NCI-H2081 (cell line): ENCODE measurements at places on chromosomes 7 and 10.

- peak; percentile 80 for DNase-seq
These were observed 86.2 kb upstream of the ANLN start for GRCh38 chr7:36303202-36304098.

GRCh38 chr10:31261511-31262311, 57.3 kb upstream of the ZEB1 start:
- no peak for DNase-seq

DNA sequence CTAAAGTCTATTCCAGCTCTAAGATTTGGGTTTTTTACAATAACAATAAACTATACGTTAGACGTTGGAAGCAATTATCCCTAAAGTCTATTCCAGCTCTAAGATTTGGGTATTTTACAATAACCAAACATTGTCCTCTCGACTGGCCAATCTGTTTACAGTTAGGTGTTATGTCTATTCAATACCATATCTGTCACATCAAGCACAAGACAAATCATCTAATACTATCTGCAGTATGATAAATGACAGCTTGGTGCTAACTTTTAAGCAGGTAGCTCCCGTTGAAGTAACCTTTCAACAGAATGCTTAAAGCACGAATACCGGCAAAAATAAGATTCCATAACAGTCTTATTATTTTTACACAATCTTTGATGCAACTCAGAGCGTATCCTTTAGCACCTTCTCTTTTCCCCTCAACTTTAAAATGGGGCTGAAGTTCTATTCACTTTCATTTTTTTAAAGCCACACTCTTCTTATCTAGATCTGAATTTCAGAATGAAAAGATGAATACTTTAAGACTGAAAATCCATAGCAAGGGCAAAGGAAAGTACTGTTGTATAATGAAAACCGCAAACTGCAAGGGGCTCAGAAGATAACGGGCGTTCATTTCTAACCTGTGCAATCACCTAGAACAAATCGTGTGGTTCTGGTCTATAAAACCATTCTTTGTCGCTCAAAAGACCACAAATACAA, 925 bp downstream of the H2AZ2 start:
- DNase-seq, result no peak

DNA sequence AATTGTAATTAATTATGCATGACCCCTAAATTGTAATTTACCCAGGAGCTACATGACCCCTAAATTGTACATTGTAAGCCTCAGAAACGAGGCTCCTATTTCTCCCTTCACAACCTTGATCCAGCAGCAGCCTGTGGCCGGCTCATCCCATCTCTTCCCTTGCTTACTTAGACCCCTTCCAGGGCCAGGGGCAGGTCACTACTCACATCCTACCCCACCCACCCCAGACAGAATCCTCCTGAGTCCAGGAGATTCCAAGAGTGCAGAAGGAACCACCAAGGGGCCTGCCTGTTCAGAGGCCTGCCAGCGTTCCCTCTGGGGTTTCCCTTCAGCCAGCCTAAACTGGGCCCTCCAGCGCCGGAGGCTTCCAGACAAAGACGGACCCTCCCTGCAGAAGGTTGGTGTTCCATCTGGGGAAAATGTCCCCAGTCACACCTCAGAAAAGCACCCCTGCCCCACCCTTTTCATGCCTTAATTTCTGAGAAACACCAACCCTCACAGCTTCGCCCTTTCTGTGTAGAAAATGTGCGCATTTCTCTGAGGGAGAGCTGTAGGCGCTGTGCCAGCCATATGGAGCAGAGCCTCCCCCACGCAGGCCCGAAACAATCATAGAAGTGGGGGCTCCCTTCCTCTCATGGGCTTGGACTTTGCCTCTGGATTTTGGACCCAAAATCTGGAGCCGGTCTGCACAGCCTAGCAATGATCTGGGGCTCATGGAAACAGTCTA, 19.2 kb downstream of the LEP start:
- DNase-seq, result no peak

DNA sequence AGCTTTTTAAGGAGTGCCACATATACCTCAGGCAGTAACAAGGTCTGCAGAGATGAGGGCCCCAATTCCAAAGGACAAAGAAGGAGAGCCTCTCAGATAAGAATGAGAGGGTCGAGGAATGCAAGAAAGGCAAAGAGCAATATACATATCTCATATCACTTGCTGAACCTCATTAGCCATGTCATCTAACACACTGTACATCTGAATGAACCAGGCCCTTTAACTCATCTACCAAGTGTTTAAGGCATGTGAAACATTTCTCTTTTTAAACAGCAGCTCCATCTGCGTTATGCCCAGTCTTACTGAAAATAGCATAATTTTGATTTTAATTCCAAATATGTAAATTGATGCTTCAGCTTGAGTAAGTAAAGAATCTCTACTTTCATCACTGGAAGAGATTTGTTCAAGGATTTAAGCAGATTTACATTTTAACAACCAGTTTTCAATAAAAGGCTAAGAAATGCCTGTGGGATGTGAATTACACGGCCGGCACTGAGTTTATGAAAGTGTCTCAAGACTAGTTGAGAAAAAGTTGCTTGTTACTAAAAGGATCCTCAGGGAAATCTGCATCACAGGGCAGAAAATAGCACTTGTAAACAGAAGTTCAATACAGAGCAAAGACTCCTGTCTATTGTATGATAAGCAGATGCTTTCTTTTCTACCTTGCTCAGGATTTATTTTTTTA, 123.8 kb upstream of the SLC26A5 start:
- DNase-seq, result no peak

DNA sequence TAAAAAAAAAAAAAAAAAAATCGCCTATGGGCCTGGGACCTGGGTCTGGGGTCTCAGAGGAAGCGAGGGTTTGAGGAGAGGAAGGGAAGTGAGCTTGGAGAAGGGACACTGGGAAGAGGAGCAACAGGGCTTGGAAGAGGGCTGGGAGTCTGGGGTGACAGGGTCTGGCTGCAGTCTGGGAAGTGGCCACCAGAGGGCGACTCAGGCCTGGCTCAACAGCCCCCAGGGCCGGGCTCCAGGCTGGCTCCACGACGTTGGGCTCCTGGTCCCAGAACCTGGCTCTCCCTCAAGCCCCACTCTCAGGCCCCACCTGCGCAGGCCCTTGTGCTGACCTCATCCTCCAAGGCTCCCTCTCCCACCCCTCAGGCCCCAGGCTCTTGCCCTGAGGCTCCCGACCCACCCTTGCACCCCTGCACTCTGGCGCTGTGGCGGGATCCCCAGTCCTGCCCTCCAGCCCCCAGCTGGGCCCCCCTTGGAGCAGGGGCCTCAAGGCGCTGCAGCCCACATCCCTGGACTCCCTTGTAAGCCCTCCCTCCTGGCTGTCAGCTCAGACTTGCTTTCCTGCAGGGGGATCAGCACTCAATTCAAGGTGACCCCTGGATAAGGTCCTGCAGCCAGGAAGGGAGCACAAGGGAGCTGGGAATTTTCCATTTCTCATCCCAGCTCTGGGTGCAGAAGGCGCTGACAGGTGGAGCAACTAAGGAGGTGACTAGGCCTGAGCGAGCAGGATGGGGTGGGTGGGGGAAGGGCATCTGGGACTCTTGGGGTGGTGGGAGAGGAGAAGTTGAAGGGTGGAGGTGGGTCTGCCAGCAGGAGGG, 5.4 kb upstream of the SPACDR start:
- peak; percentile 79 for DNase-seq

GRCh38 chr7:151306860-151307259, 34.8 kb upstream of the NUB1 start:
- DNase-seq, result no peak

GRCh38 chr10:55793024-55793423, 568.0 kb downstream of the ZWINT start:
- DNase-seq, result no peak

- no peak for DNase-seq
These were observed 46.6 kb downstream of the ITGB1 start for GRCh38 chr10:32911285-32912016.

DNA sequence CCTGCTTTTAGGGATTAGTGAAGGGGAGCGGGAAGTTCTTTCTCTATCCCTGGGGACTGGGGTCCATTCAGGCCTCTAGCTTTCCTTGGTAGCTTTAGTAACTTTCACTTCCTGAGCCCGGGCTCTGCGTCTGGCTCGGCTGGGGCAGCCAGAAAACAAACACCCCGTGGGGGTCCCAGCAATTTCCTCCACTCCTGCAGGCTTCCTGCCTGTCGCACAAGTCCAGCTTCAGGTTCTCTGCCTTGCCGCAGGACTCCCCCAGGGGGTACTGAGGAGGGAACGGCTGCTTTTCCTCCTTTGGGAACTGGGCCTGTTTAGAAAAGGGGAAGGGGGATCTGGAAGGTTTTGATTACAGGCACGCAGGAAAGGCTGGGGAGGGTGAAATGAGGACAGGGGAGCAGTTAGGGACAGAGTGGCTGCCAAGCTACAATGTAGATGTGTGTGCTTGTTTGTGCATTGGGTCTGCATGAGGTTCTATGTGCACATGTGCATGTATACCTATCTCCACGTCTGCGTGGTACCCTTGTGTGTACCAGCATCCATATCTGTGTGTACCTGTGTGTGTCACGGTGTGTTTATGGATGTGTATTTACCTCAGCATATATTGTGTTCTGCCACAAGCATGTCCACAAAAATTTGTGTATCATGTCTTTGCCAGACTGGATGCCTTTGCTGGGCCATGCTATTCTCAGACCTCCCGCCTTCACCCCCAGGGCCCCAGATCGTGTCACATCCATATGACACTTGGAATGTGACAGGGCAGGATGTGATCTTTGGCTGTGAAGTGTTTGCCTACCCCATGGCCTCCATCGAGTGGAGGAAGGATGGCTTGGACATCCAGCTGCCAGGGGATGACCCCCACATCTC, 2.0 kb downstream of the KAZALD1 start:
- DNase-seq, result peak; percentile 14

DNA sequence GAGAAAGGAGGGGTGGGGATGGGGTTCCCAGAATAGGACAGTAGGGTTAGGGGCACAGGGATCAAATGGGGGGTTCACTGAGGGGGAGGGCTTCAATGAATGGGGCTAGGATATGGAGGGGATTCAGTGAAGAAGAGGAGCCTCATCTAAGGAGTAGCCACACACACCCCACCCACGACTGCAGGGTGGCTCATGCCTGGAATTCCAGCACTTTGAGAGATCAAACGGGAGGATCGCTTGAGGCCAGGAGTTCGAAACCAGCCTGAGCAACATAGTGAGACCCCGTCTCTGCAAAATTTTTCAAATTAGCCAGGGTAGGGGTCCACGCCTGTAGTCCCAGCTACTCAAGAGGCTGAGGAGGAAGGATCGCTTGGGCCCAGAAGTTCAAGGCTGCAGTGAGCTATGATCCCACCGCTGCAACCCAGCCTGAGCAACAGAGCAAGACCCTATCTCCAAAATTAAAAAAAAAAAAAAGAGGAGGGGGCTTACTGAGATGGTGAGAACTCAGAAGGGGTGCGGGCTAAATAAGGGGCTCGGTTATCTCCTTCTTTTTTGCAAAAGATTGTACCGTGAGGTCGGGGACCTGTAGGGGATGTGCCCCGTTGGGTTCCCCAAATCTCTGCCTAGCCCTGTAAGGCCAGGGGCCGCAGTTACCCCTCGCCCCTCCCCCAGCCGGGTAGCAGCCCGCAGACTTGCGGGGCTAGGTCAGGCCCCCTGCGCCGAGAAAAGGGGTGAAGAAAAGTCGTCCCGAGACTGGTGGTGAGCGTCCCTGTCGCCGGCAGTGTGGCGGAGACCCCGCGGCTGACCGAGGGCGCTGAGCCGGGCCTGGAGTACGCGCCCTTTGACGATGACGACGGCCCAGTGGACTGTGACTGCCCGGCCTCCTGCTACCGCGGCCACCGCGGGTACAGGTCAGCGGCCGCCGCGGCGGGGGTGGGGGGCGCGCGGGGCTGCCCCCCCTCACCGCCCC, 43.1 kb upstream of the HSPB1 start:
- DNase-seq, result no peak

- DNase-seq, result no peak
These were observed 23.4 kb downstream of the CAMK2G start for GRCh38 chr10:73850863-73851461.

- DNase-seq, result no peak
These were observed 117.9 kb upstream of the COL1A2 start for GRCh38 chr7:94276795-94277194.

GRCh38 chr10:17202506-17202905, 1.0 kb upstream of the TRDMT1 start:
- no peak for DNase-seq

DNA sequence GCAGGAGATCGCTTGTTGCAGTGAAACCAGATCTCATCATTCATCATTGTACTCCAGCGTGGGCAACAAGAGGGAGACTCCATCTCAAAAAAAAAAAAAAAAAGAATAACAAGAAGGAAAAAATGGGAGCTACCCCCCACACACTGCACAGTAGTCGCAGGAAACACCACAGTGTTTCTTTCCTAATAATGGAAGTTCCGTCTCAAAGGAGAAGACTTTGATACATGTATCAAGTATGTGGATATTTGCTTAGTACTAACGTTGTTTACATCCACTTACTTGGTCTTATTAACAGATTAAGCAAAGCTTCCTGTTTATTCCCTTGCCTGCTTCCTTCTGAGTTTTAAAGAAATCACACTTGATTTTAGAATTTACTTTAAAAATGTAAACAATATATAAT, 22.2 kb downstream of the YAE1 start:
- DNase-seq, result no peak

- no peak for DNase-seq
These were observed 468.6 kb upstream of the SEMA3A start for GRCh38 chr7:84663224-84663623.

GRCh38 chr10:49634069-49634660, 20.3 kb downstream of the CHAT start:
- no peak for DNase-seq
